ENCODE measurements at places on chromosomes 11 and 22. TPM values are rescaled to one million over a fixed set of nuclear protein-coding genes. Genes with fewer than 3 reads are reported as not detected.

Gene ART1
- not detected for polyA plus RNA-seq

Gene PITPNM1
- polyA plus RNA-seq: 35.4 TPM

Gene NAV2
- 48.4 TPM for polyA plus RNA-seq

Gene FHIP1B
- 89.9 TPM for polyA plus RNA-seq

Gene RTL10
- 26.2 TPM for polyA plus RNA-seq

Gene LMNTD2
- 4.9 TPM for polyA plus RNA-seq

DNA sequence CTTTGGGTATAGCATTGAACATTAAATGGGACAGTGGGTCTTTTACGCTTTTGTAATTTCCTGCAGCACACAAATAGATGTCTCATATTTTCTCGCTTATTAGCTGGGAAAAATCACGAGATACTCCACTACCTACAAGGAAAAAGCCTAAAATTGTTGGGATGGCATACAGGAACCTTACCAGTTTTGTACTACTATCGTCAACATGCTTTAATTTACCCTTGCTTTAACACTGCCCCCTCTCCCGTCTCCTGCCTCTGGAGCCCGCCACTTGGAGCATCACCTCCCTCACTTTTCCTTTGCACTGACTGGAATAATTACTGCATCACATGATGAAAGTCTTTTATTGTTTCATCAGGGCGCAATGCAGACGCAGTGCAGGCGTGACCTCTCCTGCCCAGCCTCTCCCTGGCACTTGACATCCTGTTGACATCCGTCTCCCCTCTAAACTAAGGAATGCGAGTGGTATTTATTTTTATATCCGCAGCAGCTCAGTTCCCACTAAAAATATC is 1.0 kb upstream of the FNBP4 start:
- DNase-seq: peak; percentile 75

- DNase-seq: no peak
Observed at GRCh38 chr11:66280428-66280827, 2.5 kb downstream of the CNIH2 start.

DNA sequence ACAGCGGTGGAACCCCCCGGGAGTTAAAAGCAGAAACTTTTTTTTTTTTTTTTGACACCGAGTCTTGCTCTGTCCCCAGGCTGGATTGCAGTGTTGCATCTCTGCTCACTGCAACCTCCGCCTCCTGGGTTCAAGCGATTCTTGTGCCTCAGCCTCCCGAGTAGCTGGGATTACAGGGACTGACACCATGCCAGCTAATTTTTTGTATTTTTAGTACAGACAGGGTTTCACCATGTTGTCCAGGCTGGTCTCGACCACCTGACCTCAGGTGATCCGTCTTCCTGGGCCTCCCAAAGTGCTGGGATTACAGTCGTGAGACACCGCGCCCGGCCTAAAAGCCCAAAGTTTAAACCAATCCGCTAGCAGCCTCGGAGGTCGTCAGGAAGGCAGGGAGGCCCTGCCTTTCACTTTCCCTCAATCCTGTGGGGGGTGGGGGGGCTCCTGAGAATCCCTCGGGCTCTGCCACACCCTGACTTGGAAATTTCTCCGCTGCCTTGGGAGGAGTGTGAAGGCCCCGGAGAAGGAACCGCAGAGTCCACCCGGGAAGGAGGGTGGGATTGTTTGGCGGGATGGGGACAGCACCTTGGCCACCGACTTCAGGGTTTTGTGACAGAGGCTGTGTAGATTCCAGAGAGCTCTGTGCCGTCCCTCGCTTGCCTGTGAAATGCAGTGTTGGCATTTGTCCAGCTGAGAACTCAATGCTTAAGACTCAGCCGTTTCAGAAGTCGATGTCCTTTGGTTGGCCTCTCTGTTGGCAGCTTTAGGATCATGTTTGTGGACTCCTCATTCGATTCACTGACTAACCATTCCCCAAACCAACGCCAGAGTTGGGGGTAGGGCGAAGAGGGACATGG is 1.0 kb downstream of the ARHGAP8 start:
- peak; percentile 79 for DNase-seq

- no peak for DNase-seq
Observed at GRCh38 chr22:44604991-44605390, 97.0 kb upstream of the PRR5 start.

DNA sequence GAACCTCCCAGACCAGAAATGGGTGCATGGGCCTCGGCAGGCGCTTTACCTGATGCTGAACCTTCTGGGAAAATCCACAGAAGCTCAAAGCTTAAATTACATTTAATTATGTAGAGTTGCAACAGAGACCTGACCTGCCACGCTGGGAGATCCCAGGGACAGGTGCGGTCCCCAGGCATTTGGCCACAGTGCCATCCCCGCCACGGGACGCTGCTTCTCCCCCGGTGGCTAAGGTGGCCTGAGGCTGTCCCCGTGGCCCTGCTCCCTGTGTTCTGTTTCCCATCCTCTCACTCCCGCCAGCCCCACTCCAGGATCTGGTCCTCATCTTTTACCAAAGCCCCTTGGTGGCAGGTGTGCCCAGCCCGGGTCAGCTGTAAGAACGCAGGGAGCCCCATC is 39.6 kb downstream of the GRAMD4 start:
- DNase-seq: no peak

DNA sequence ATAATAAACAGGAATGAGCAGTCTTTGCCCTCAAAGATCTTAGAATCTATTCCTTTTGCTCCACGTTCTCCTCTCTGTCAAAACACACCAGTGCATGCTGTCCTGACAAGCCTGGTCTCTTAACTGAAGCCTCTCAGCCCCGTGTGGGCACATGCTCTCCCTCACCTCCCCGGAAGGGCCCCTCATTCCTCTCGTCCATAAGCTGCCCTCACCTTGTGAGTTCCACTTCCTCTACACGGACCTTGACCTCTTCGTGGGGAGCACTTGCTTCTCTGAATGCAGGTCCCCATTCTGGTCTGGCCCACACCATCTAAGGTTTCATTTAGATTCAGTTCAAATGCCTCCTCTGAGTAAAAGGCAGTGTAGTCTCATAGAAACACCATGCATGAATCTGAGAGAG is 412.3 kb upstream of the SYN3 start:
- no peak for DNase-seq

DNA sequence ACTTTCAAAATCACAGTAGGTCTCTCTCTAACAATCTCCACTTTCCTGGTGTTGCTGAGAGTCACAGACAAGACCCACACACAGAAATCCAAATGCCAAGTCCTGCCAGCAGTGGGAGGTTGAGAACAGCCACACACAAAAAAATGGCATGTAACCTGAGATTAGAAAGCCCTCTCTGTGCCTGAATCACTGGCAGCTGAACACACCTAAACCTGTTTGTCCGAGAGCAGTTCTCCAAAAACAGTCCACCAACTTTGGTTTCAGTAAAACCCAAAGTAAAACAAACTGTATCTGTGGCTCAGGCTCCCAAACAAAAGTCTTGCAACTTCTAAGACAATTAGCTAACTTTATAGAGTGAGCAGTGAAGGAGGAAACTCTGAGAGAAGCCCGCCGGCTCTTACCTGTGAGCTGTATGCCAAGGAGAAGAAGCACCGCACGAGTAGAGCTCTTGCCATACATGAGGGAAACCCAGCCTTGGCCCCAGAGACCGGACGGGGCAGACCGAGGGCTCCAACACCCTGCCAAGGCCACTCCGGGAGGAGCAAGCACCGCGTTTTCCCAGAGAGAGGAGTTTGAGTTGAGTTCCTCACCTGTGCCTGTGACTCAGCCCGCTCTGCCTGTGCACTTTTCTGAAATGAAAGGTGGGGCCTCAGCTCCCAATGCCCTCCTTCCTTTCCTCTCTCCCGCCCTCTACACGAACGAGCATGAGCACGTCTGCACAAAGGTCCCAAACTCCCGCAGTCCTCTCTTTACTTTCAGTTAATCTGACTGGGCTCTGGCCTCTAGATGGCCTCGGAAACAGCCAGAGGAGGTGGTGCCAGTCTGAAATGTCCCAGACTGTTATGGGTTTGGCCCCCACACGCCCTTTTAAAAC is at the start of gene MPZL2:
Gene MPZL2, minus strand, starts transcription at position 603 of the 874 bp plus-strand sequence. Its CDS starts 144 bp downstream, at position 459.
- DNase-seq: peak; percentile 60

GRCh38 chr11:14746857-14747395 is 103.3 kb downstream of the PDE3B start:
- no peak for DNase-seq

DNA sequence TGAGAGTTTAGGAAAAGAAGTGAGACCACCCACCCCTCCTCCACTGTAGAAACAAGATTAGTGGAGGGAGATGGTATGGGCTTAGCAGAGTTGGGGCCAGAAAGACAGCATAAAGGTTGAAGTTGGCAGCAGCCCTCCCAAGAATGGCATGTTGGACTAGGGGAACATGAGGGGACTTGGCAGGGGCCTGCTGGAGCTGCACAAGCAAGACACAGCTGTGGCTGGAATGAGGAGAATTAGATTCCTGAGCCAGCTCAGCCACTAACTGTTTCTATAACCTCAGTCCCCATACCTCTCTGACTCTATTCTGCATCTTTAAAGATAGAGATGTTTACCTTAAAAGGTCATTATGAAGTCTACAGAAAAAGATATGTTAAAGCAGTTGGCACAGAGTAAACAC is 13.2 kb downstream of the MAP6 start:
- DNase-seq: no peak

DNA sequence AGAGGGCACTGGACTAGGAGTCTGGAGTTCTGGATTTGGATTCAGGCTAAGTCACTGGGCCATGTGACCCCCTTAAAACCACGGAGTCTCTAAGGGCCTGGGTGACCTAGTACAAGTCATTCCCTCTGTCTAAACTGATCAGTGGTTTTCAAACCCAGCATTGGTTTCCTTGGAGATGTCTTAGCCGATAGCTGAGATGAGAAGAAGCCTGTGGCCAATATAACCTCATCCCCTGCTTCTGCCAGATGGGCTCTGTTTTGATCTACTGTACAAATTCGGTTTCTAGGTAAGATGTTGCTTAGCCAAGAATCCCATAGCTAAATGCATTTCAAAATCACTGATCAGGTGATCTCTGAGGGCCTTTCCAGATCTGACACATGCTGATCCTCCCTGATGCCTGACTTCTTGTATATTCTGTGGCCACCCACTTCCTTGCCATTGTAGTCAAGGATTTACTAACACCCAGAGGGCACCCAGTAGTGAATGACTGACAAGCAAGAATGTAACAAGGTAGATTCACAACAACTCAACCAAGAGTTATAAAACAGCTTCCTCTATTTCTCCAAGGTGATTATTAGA is 53.1 kb downstream of the GALNT18 start:
- DNase-seq: no peak

DNA sequence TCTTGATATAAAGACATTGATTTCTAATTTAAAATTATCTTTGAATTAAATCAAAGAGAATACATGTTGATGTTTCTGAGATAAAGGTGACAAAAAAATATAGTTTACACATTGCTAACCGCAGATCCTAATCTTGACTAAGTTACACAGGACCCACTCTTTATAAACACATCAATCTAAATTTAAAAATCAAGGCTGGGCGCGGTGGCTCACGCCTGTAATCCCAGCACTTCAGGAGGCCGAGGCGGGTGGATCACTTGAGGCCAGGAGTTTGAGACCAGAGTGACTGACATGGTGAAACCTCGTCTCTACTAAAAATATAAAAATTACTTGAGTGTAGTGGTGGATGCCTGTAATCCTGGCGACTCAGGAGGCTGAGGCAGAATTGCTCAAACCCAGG is 1.9 kb downstream of the ARFGAP3 start:
- DNase-seq: no peak

- no peak for DNase-seq
Observed at GRCh38 chr11:706439-706956, 467 bp downstream of the EPS8L2 start.

- no peak for DNase-seq
Observed at GRCh38 chr22:30033901-30034300, 46.4 kb upstream of the HORMAD2 start.

DNA sequence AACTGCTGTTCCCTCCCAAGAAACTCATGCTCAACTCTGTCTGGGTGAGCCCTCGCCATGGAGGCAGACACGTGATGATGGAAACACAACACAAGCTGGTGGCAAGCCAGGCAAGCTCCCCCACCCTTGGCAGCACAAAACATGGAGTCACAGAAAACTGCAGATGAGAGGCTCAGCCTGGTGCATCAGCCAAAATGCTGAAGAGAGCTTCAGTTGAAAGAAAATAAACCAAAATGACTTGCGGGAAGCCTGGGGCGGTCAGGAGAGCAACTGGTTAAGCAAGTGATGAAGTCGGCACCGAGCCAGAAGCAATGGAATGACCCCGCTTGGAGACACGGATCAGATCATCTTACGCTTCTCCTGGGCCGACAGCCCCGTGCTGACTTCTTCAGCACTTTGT is 68.3 kb downstream of the C11orf58 start:
- DNase-seq: no peak

Data from renal pelvis (tissue), 12 donors.